HFFc6 (cell line): ENCODE measurements at places on chromosomes 16 and 17. TPM values are rescaled to one million over a fixed set of nuclear protein-coding genes. Genes with fewer than 3 reads are reported as not detected.

DNA sequence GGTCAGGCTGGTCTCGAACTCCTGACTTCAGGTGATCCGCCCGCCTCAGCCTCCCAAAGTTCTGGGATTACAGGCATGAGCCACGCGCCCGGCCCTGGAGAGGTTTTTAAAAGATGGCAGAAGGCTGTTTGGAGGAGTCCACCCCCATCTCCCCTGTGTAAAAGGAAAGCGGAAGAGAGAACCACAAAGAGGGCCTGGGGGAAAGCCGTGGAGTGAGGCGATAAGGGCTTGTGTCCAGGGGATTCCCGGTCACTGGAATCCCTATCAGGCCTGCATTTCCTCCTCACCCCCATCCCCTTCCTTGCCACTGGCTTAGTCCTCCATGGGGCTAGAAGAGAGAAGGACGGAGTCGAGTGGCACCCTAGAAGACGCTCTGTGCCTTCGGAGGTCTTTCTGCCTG lies at the start of gene GP1BA:
TSS of gene GP1BA (plus strand) at position 315 of the 400 bp plus-strand sequence. CDS start 328 bp downstream, outside the sequence.
- no peak within 1 kb of the TSS for H3K27ac ChIP-seq
- no peak within 1 kb of the TSS for H3K4me3 ChIP-seq
- H3K27me3 ChIP-seq: peaks cover 4% of the 10 kb centered on the region

Gene RILP
- 4.5 to 5.0 TPM (median 4.9 TPM) in 3 replicates for total RNA-seq

DNA sequence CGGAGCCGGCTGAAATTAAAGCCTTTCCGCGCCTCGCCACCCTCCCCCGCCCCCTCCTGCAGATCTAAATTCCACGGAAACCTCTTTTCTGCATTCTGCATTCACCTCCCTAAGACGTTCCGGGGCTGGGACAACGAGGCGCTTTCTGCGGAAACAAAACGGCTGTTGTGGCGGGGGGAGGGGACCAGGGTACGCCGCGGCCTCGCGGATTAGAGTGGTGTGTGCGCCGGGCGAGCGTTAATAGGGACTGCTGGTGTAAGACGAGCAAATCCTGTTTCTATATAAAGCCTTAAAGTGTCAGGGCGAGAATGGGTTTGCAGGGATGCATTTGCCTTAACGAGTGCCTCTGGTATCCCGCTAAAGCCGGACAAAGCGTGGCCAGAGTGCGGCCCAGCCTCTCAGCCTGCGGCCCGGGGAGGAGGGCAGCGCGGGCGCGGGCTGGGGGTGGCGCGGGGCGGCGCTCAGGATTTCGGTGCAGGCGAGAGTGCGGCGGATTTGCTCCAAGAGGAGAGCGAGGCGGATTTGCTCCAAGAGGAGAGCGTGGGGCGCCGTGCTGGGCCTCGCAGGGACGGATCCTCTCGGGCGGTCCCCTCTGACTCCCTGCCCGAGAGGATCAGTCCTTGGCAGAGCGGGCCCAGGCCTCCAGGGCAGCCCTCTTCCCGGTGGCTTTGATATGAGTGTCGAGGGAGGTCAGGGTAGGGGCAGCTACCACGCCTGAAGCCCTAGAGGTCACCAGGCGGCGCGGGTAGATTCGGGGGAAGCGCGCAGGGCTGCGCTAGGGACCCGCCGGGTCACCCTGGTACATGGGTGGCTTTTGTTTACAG lies 5.1 kb downstream of the BAHCC1 start:
- peaks cover 26% of the 10 kb centered on the region for H3K4me1 ChIP-seq
- DNase-seq: peak; percentile 44
- peak overlapping the region; percentile 98 for H3K27ac ChIP-seq
- peaks cover 3% of the 10 kb centered on the region; the same call in 1 of the 2 replicates for H3K36me3 ChIP-seq

GRCh38 chr16:28977703-28978662 lies 3.4 kb downstream of the SPNS1 start:
- no peak overlapping the region for H3K4me3 ChIP-seq
- H3K36me3 ChIP-seq: peaks cover 21% of the 10 kb centered on the region
- H3K4me1 ChIP-seq: peaks cover 26% of the 10 kb centered on the region
- H3K27ac ChIP-seq: no peak overlapping the region
- DNase-seq: no peak

Gene SYT17
- not detected in 2 replicates for total RNA-seq

GRCh38 chr17:68491381-68492231 lies 20.6 kb upstream of the PRKAR1A start:
- H3K4me1 ChIP-seq: no peaks in the 10 kb centered on the region
- no peak for DNase-seq
- H3K27me3 ChIP-seq: peaks cover 13% of the 10 kb centered on the region
- H3K36me3 ChIP-seq: no peaks in the 10 kb centered on the region

Gene GGT6
- not detected in 3 replicates for total RNA-seq

DNA sequence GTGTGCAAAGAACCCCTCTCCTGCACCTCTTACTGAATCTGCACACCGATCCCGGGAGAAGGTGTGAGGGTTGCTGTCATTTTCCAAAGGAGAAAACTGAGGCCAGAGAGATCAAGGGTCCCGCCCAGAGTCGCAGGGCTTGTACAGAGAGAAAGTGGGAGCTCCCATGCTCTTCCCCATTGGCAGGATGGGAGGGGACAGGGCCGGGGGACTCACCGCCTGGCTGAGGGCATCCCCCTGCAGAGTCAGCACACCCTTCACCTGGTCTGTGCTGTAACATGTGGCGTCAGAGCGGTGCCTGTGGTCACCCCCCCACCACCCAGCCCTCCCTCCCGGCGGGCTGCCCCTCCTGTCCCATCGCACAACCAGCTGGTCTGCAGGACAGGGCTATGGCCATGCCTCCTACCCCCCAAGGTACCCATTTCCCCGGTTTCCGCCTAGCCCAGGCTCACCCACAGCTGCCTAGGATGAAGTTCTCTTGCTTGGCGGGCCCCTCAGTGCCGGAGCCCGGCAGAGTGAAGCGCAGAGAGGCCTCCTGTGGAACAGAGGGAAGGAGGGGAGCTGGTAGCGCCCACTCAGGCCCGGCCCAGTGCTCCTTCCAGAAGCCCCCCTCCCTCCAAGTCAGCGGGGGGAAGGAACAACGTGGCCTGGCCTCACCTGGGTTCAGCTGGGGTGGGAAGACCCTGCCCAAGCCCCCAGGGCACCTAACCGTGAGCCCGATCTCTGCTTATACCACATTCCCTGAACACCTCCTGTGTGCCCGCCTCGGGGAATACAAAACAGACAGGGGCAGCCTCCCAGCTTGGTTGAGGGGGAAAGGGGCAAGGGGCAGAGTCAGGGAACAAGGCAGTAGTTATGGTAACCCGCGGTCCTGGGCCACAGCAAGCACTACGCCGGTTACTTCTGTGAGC lies 1.1 kb downstream of the ROGDI start:
- no peak for DNase-seq
- H3K36me3 ChIP-seq: no peaks in the 10 kb centered on the region
- H3K4me3 ChIP-seq: peak overlapping the region; percentile 90
- H3K27ac ChIP-seq: peak overlapping the region; percentile 68
- peaks cover 10% of the 10 kb centered on the region for H3K4me1 ChIP-seq
- peaks cover 2% of the 10 kb centered on the region; the same call in 1 of the 2 replicates for H3K27me3 ChIP-seq

- H3K27me3 ChIP-seq: no peaks in the 10 kb centered on the region
- peak overlapping the region; percentile 91 for H3K27ac ChIP-seq
- no peak for DNase-seq
These were observed 699 bp downstream of the FAM222B start for GRCh38 chr17:28841901-28842281.

DNA sequence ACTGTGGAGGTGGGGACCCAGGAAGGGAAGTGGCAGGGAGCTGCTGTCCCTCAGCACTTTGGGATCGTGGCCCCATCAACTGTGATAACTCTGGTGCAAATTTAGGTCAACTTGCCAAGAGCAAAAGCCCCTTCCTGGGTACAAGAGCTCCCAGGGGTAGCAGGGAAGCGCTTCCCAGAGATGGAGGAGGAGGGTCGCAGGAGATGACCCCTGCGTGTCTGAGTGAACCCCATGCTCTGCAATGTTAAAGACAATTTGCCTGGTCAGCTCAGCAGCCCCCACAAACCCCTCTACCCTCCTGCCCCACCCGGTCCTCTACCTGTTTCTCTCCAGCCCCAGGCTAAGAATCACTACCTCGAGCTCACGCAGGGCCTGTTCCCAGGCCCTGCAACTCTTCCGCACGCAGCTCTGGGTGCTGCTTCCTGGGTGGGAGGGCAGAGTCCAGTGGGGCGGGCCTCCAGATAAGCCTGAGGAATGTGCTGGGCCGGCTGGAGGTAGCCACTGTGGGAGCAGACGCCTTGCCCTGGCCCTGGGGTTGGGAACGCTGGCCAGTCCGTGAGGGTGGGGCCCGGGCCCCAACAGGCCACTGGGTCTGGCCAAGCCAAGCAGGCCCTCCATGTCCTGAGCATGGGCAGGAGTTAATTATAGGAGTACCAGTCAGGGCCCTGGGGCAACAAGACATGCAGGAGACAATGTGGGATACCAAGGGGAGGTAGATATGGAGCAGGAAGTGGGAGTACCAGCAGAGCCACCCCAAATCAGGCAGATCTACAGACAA lies 6.1 kb downstream of the DOK4 start:
- DNase-seq: peak; percentile 36
- H3K27ac ChIP-seq: peak overlapping the region; percentile 87
- no peaks in the 10 kb centered on the region for H3K36me3 ChIP-seq
- no peaks in the 10 kb centered on the region; the same call in none of the 2 replicates for H3K27me3 ChIP-seq
- peak overlapping the region; percentile 95 for H3K4me3 ChIP-seq

Gene TIMM22
- 18.8 to 22.0 TPM (median 21.9 TPM) in 3 replicates for total RNA-seq

Gene GJD3
- 0.42 to 1.3 TPM (median 0.87 TPM) in 3 replicates for total RNA-seq
